ENCODE measurements at places on chromosomes 4 and X.

GRCh38 chr4:149735796-149736195 is 79.8 kb downstream of the IQCM start:
- DNase-seq = peak; percentile 1

- DNase-seq = no peak
Measured at GRCh38 chrX:64894454-64895038, 81.7 kb downstream of the ZC4H2 start.

DNA sequence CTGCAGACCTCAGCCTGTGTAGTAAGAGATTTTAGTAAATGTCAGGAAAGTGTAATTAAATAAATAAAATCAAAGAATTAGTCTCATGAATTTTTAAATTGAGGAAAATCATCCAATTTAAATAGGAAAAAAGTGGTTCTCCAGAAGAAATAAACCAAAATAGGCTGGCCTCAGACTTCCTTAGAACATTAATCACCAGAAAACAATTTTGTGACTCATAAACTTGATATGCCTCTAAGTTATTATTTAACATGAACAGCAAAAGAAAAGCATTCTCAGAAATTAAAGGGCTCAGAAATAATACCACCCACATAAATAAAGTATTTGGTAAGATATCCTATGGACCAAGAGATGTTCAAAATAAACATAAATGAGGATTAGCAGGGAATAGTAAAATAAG is 14.3 kb downstream of the FAM47B start:
- DNase-seq = no peak

DNA sequence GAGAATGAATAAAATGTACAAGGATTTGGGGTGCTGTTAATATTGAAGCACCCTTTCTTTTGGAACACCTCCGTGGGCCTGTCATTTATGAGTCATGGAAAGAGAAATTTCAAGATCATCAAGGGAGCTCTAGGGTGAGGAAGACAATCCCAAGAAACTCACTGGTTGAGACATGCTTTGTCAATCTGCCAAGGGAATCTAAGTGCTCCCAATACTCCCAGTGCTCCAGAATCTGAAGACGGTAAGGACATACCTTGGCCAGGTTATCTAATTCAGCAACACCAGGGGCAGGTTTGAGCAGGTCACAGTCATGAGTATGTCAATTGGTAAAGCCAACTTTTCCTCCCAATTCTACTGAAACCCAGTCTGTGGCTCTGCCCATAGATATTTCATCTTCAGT is 556.4 kb upstream of the CPEB2 start:
- DNase-seq = no peak

DNA sequence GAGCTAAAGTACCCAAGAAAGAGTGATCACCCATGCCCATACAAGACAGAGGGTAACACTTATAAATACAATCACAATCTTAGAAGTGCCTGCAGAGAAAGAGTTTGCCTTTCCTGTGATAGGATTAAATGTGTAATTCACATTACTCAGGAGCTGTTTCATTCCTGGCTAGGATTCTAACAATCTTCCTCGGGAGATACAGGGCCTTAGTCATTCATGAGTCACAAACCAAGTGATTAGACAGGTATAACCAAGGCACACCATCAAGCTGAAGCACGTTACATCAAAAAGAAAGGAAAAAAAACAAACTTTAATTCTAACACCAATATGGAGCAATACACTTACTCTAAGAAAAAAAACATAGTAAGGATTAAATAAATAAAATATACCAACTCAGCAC is 14.9 kb downstream of the ABCG2 start:
- peak; percentile 3 for DNase-seq

GRCh38 chrX:39845233-39845632 is 252.5 kb downstream of the BCOR start:
- DNase-seq = no peak

DNA sequence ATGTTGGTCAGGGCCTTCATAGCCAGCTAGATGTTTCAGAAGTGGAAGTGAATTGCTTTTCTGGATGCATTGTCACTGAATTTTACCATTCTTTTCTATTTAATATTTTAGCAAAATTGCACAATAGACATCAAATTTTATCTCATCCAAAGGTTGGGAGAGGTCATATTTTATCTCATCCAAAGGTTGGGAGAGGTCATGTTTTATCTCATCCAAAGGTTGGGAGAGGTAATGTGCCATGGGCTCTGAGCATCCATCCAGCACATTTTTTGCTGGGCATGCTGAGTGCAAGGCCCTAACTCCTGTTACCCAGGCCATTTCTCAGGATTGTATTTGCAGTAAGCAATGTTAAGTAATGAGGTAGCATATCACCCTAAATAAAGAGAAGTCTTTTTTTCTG is 14.7 kb upstream of the CYP2U1 start:
- no peak for DNase-seq

- no peak for DNase-seq
Measured at GRCh38 chr4:40334591-40335524, at the start of gene CHRNA9. CHRNA9 (plus strand) TSS chr4:40335333; CDS start chr4:40335468, 135 bp downstream.

DNA sequence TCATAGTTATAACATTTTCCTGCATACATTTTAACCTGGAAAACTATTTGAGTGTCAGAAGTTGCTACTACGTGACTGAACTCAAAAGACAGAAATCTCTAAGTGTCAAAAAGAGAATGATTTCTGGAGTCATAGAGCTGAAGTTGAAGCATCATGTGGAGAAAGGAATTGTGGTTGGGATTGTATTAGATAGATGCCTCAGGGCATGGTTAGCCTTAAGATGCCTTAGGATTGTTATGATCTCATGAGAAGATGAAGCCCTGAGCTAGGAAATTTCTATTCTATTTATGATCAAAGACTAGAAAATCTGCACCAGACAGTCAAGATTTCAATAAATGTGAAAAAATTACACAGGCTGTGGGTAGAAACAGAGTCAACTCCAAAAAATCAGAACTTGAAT is 20.2 kb downstream of the EPGN start:
- DNase-seq = no peak

DNA sequence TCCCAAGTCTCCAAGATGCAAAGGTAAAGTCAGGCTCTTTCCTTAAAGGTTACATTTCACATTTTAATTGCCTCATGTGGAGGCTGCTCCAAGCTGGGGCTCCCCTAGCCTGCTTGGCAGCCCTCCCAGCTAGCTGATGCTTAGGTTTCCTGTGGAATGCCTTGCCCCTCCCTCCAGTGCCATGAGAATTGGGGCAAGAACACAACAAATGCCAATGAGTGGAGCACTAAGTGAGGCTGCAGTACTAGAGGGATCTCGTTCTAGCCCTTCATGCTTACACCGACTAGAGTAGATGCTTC is 597.7 kb downstream of the MID1IP1 start:
- DNase-seq = no peak

GRCh38 chrX:30301208-30301607 is 8.0 kb downstream of the NR0B1 start:
- DNase-seq = no peak

- DNase-seq = no peak
Measured at GRCh38 chr4:7587433-7588405, 153.0 kb upstream of the PSAPL1 start.

DNA sequence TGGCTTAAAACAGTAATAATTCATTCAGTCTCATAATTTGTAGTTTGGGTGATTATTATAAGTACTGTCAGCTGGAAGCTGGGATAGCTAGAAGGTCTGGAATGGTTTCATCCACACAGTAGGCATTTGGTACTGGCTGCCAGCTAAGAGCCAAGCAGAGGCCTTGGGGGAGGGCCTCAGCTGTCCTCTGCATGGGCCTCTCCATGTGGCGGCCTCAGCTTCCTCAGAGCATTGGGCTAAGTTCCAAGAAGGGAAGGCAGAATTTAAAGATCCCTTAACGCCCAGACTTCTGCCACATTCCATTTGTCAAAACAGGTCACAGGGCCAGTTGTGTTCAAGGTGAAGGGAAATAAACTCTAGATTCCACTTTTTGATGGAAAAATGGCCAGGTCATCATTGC is 93.3 kb downstream of the NEUROG2 start:
- no peak for DNase-seq

- no peak for DNase-seq
Measured at GRCh38 chrX:84735025-84735424, 232.8 kb upstream of the HDX start.

DNA sequence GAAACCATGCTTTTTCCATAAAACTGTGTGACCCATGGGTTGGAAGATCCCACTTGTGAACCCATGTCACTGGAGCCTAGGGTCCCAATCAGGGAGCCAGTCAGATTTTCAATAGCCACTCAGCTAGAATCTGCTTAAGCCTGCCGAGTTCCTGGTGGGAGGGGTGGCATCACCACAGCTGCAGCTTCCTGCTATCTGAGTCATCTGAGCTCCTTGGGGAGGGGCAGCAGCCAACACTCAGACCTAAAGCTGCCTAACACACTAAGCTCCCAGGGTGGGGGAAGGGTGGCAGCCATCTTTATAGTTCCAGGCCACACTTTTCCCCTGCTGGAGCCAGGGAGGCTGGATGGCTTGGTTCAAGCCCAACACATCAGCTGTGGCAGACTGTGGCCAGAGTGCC is 350.1 kb downstream of the C4orf33 start:
- DNase-seq = no peak

DNA sequence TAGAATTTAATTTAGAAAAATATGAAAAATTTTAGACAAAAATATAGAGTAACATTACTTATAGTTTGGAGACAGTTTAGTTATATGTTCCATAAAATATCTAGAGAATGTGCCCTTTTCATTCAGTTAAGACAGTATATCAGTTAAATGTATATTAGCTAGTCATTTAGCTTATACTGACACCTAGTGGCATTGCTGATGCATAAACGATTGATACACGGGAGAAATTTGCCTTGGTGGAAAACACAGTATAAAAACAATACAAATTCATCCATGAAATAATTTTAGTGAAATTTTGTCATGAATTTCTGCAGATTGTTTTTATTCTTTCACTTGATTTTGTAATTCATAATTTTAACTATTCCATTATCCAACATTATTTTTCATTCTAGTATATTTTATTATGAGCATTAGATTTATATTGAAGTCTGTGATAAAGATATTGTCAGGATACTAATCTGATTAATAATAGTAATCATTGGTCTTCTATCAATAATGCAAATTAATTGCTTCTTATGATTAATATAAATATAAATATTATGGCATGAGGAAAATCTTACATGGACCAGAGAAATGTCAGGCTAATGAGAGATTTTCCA is 219.0 kb downstream of the TLL1 start:
- no peak for DNase-seq

DNA sequence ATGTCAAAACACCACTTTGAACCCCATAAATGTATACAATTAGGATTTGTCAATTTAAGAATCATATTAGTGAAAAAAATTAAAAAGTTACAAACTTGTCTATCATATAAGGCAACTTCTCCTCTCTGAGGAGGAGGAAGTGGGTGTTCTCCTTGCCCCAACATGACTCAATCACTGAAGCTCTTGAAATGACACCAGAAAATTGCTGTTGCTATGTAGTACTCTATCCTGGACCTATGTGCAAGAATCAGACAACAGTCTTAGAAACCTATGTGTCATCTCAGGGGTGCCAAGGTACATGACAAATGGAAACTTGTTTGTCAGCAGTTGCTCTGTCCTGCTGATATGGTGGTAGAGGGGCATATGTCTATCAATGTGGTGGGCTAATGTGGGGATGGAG is 47.7 kb downstream of the HMGB3 start:
- DNase-seq = no peak

DNA sequence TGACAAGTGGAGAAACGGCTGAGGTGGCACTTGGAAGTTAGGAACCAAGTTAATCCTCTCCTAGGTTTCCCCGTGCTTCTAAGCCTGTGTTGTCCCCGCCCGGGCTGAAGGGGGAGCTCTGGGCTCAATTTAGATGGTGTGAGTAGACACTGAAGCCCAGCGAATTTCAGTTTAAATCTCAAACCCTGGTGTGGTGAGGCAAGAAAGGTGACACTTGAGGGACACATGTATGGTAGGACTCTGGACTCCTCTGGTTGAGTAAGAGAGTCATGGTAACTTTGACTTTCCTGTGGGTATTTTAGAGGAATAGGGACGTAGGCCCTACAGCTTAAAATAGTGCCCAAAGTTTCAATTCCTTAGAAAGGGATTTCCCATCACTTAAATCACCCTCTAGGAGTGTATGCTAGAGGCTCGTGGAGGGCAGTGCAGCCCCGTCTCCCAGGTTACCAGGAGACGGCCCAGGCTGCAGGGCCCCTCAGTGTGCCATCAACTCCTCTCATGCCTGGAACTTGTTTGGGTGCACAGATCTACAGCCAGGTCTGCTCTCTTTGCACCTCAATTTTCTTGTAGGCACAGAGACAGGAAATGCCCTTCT is 24.0 kb downstream of the HAND2 start:
- peak; percentile 66 for DNase-seq

DNA sequence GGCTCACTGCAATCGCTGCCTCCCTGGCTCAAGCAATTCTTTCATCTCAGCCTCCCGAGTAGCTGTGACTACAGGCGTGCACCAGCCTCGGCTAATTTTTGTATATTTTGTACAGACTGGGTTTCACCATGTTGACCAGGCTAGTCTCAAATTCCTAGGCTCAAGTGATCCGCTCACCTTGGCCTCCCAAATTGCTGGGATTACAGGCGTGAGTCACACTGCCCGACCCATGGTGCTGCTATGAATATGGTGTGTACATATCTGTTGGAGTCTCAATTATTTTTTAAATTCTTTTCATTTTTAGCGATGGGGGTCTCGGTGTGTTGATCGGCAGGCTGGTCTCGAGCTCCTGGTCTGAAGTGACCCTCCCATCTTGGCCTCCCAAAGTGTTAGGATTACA is 78.0 kb upstream of the PRKX start:
- no peak for DNase-seq

DNA sequence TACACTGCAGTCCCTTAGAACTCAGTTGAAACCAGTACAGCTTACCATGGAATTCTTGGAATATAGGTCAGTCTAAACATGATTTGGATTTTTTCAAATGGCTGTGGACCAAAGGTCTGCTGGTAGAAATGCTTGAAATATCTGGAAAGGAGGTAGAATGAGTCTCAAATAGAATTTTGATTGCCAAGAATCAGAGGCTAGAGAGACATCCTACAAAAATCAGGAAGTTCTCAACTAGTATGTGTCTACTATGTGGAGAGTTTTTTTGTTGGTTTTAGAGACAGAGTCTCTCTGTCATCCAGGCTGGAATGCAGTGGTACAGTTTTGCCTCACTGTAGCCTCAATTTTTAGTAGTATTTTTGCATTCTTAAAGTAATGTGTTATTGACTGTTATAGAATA is 53.6 kb downstream of the PAQR3 start:
- no peak for DNase-seq

GRCh38 chrX:9627922-9628321 is 137.7 kb downstream of the GPR143 start:
- DNase-seq = no peak

Measured in Calu3 (cell line).